Sigmoid colon (tissue), 7 donors: ENCODE measurements at places on chromosomes 16 and 17. TPM values are rescaled to one million over a fixed set of nuclear protein-coding genes. Genes with fewer than 3 reads are reported as not detected.
A peak's percentile ranks its signal among the peaks of the same experiment; 100 is the strongest.

DNA sequence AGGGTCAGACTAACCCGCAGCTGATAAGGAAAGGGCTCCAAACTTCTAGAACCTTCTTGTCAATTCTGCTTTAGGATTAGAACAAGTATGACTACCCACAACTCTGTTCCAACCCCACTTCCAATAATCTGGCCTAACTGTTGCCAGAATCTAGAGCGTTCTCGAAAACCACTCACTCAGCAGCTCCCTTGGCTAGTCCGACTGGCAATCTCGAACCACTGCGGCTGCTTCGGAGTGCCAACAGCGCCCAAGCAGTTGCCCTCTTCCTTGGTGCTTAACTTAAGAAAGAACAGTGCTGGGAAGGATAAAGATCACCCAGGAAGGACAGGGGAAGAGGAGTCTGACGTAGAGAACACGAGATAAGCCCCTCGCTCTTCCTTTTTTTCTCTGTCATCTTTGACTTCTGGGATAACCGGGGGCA, 818 bp downstream of the DNAJC7 start:
- DNase-seq, result no peak
- no peaks in the 10 kb centered on the region for H3K4me1 ChIP-seq
- H3K36me3 ChIP-seq, result peaks cover 1% of the 10 kb centered on the region
- peak overlapping the region; percentile 53 for H3K4me3 ChIP-seq

KCNJ18 gene
- polyA plus RNA-seq, result not detected

GRCh38 chr16:26491962-26492361, 574.8 kb upstream of the C16orf82 start:
- no peak for DNase-seq
- H3K36me3 ChIP-seq, result no peaks in the 10 kb centered on the region
- H3K4me3 ChIP-seq, result no peak overlapping the region
- no peaks in the 10 kb centered on the region for H3K27me3 ChIP-seq
- H3K27ac ChIP-seq, result no peak overlapping the region

HS3ST3B1 gene
- 0.60 TPM for polyA plus RNA-seq

- peaks cover 28% of the 10 kb centered on the region for H3K4me1 ChIP-seq
- H3K36me3 ChIP-seq, result peaks cover 18% of the 10 kb centered on the region
- H3K27ac ChIP-seq, result peak overlapping the region; percentile 88
Measured at GRCh38 chr17:68036304-68037147, 991 bp downstream of the KPNA2 start.

GRCh38 chr16:80345701-80346100, 195.1 kb upstream of the DYNLRB2 start:
- peaks cover 8% of the 10 kb centered on the region for H3K4me1 ChIP-seq
- H3K27ac ChIP-seq, result no peak overlapping the region
- no peaks in the 10 kb centered on the region for H3K27me3 ChIP-seq
- H3K36me3 ChIP-seq, result no peaks in the 10 kb centered on the region
- no peak for DNase-seq
- H3K4me3 ChIP-seq, result no peak overlapping the region

DNA sequence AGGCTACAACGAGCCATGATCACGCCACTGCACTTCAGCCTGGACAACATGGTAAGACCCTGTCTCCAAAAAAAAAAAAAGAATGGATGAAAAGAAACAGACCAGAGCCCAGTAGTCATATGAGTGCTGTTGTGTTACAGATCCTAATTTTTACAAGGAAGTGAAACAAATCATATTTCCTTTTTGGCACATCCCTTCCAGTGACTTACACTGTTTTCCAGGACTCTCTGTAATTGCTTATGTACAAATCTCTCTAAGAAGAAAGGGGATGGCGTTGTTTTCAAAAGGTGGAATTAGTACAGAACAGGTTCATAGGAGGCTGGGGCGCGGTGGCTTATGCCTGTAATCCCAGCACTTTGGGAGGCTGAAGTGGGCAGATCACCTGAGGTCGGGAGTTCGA, 19.8 kb upstream of the ZNF594 start:
- H3K4me1 ChIP-seq, result no peaks in the 10 kb centered on the region
- no peaks in the 10 kb centered on the region for H3K27me3 ChIP-seq
- DNase-seq, result no peak
- no peak overlapping the region for H3K4me3 ChIP-seq
- no peak overlapping the region for H3K27ac ChIP-seq
- H3K36me3 ChIP-seq, result peaks cover 12% of the 10 kb centered on the region

MT4 gene
- not detected for polyA plus RNA-seq

SRCIN1 gene
- polyA plus RNA-seq, result 1.2 TPM

MAF gene
- polyA plus RNA-seq, result 9.2 TPM

NPIPB8 gene
- not detected for polyA plus RNA-seq
